Common myeloid progenitor, CD34-positive (primary cell): ENCODE measurements at places on chromosomes 4 and X.

- peak; percentile 46 for DNase-seq
Measured at GRCh38 chr4:101806914-101807313, 16.4 kb downstream of the BANK1 start.

GRCh38 chr4:185933078-185933581 is 121.1 kb upstream of the SORBS2 start:
- DNase-seq: no peak

GRCh38 chrX:102808336-102808735 is 87.8 kb downstream of the GPRASP3 start:
- no peak for DNase-seq

GRCh38 chr4:43587758-43588157 is 695.2 kb downstream of the GRXCR1 start:
- DNase-seq: no peak

GRCh38 chrX:101745046-101745445 is 85.4 kb upstream of the ARMCX2 start:
- DNase-seq: no peak

DNA sequence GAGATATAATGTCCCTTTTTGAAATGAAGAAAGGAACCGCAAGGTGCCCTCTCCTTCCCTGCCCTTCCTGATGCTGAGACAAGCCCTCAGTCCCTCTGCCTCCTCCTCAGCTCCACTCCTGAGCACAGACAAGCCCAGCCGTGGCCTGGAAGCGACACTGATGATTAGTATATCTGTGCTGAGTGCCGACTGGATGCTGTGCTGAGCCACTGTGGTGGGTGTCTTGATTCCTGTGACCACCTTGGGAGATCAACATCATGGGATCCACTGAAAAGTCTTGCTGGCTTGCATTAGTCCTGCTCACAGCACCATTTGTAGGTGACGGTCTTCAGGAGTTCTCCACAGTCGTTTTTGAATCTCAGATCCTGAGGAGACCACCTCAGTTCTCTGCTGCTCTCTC is 59.5 kb upstream of the HGFAC start:
- DNase-seq: no peak

- DNase-seq: no peak
Measured at GRCh38 chr4:80015407-80016189, 57.4 kb downstream of the ANTXR2 start.

GRCh38 chrX:107154787-107155620 is 36.4 kb upstream of the RBM41 start:
- peak; percentile 39 for DNase-seq

GRCh38 chr4:17097362-17097761 is 198.9 kb upstream of the LDB2 start:
- no peak for DNase-seq

- no peak for DNase-seq
Measured at GRCh38 chr4:56937262-56937661, 29.6 kb downstream of the REST start.

- no peak for DNase-seq
Measured at GRCh38 chr4:85423431-85423830, 51.5 kb upstream of the ARHGAP24 start.

DNA sequence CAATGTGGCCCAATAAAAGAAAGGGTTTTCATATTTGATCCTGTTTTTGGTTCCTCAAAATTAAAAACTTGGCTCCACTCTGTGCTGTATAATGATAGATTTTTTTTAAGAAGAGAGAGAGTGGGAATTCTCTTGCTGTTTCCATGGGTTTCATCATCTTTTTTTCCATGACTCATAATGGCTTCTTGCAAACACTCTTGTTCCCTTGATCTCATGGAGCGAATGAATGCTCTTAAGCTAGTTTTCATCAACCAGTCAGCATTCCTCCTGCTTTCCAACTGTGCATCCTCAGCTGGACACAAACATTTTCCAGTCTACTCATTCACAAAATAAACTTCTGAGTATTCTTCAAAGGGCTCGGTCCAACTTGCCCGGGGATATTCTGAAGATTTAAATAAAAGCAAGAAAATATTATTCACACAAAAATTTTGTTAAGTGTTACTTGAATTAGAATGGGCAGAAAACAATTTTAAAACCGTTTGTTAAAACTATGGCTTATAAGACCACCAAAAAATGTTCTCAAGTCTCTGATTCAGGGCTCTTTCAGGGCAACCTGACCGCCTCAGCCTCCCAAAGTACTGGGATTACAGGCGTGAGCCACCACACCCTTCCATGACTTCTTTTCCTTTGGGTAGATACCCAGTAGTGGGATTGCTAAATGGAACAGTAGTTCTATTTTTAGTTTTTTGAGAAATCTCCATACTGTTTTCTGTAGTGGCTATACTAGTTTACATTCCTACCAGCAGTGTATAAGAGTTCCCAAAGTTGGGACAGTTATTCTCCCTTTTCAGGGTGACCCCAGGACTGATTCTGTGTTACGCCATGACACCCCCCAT is 64.7 kb downstream of the TMEM156 start:
- no peak for DNase-seq

GRCh38 chrX:136477026-136477425 is 10.7 kb upstream of the BRS3 start:
- no peak for DNase-seq

GRCh38 chr4:70000711-70001110 is 4.9 kb downstream of the STATH start:
- DNase-seq: peak; percentile 33

- DNase-seq: peak; percentile 81
Measured at GRCh38 chr4:85842540-85842939, 367.6 kb downstream of the ARHGAP24 start.

- DNase-seq: no peak
Measured at GRCh38 chr4:101155368-101155767, 192.0 kb downstream of the PPP3CA start.

DNA sequence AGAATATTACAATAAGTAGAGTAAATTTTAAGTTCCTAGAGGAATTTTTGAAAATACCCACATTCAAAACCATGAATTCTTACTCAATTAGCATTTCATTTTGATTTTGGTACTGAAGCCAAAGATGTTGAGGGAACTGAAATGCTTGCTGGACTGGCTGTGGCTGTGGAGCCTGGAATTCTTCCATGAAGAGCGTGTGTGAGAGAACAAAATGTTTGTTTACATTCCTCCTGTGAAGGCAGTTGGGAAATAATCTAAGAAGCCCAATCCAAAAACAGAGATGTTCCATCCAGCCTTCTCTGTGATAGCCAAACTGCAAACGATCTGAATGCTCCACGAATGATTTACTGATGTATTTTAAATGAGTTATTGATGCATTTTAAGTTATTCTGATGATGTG is 3.8 kb upstream of the ADH1B start:
- no peak for DNase-seq

- no peak for DNase-seq
Measured at GRCh38 chr4:78647272-78647671, 95.7 kb downstream of the ANXA3 start.

DNA sequence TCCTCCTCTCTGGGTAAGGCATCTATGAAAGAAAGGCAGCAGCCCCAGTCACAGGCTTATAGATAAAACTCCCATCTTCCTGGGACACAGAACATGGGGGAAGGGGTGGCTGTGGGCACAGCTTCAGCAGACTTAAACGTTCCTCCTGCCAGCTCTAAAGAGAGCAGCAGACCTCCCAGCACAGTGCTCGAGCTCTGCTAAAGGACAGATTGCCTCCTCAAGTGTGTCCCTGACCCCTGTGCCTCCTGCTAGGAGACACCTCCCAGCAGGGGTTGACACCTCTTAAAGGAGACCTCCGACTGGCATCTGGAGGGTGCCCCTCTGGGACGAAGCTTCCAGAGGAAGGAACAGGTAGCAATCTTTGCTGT is 89.9 kb downstream of the EFHC2 start:
- no peak for DNase-seq

DNA sequence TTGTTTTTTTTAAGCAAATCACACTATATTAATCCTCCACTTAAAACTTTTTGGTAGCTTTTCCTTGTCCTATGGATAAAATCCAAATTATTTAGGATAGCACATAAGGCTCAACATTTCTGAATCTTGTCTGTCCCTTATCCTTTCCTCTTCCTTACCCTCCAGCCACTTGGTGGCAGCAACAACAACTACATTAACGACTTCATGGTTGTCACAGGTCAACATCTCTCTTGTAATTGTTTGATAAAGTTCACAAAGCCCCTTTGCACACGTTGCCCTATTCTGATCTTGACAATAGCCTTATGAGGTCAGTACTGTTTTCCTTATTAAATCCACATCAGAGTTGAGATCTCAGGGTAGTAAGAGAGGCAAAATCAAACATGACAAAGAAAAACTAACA is 269.0 kb upstream of the PABPC4L start:
- DNase-seq: peak; percentile 14

DNA sequence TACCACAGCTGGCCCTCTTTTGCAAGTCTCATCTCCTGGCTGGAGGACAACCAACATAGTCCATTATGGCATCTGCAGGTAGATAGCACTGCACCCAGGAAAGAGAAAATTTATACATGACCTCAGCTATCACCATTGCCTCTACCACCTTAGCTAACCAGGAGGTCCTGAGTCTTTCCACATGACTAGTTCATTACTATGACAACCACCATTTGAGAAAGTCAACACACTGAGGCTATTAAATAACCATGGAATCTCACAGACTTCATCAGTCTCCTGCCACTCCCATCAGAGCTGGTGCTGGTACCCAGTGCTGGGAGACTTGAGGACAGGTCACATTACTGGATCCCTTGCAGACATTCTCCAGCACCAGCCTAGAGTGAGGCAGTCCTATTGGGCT is 285.9 kb downstream of the GBA3 start:
- DNase-seq: no peak
